T-cell (primary cell): ENCODE measurements at places on chromosomes 7 and 10.

DNA sequence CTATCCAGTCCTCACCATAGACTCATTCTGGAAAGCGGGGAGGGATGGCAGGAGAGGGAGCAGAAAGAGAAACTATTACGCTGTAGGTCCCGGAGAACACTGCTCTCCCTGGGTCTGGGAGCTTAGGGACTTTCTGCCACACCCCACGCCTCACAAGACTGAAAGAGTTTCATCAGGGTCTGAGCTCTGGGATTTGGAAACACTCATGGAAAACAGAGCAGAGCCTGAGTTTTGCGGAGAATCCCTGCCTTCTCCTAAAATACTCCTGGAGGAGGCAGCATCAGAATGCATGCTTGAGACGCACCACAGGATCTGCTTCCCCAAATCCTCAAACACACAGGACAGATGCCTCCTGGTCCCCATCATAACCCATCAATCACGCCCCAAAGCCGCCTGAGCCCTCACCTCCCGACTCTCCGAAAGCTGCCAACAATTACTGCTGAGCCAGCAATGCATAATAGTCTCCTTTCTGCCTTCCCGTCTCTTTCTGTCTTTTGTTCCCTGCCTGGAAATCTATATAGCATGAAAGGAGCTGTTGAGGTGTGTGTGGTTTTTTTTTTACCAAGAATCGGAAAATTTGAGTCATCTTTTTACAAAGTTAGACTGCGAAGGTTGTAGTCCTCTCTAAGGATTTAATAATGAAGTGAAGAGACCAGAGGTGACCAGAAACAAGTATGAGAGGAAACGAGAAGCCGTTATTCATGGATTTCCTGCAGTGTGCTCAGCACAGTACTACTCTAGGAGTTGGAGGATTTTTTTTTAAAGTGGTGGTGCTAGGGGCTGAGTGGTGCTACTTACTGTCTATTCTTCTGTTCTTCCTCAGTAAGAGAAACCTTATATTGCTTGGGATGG, 37.7 kb downstream of the ASB13 start:
- DNase-seq: no peak

- DNase-seq: no peak
Measured at GRCh38 chr7:151692721-151693120, 173.0 kb upstream of the RHEB start.

GRCh38 chr7:148986742-148987009, 41.6 kb downstream of the PDIA4 start:
- peak; percentile 46 for DNase-seq

GRCh38 chr10:102799691-102800471, 37.3 kb downstream of the CYP17A1 start:
- no peak for DNase-seq

- no peak for DNase-seq
Measured at GRCh38 chr7:137703291-137704010, 143.3 kb downstream of the DGKI start.

GRCh38 chr7:41027428-41028115, 675.3 kb downstream of the INHBA start:
- DNase-seq: no peak

DNA sequence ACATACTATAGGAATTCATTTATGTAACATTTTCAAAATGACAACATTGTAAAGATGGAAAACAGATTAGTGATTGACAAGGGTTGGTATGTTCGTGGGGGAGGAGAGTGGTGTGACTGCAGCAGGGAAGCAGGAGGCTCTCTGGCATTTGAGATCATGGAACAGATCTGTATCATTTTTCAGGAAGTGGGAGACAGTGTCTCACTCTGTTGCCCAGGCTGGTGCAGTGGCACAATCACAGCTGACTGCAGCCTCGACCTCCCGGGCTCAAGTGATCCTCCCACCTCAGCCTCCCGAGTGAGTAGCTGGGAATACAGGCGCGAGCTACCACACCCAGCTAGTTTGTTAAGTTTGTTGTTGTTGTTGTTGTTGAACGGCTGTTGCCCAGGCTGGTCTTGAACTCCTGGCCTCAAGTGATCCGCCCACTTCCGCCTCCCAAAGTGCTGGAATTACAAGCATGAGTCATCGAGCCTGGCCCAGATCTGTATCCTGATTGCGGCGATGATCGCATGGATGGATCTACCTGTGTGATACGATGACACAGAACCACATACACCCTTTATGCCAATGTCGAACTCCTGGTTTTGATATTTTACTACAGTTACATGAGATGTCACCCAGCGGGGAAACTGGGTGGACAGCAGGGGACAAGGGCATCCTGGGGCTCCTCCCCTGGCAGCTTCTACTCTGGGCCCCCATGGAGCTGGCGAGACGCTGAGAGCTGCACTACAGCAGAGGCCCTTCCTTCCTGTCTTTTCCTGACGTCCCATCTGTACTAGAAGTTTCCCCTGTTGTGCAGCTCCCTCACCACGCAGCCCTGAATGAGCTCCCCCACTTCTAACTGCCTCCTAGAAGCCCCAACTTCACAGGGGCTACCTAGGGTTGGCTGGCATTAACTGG, 12.3 kb upstream of the CYTH3 start:
- DNase-seq: no peak

- DNase-seq: no peak
Measured at GRCh38 chr10:17240096-17240495, 12.1 kb downstream of the VIM start.

GRCh38 chr10:35946556-35946955, 304.5 kb upstream of the FZD8 start:
- no peak for DNase-seq

GRCh38 chr10:30172673-30173072, 113.3 kb upstream of the JCAD start:
- DNase-seq: no peak

DNA sequence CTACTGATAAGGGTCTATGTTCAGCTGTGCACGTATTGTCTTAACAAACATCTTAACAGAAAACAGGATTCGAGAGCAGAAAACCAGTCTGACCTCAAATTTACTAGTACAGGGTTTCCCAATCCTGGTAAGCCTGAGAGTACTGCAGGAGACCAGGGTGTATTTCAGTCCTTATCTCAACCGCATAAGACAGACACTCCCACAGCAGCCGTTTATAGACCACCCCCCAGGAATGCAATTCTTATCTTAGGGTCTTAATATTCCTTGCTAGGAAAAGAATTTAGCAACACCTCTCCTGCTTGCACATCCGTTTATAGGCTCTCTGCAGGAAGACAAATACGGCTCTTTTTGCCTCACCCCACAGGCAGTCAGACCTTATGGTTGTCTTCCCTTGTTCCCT, 277.3 kb downstream of the SDK1 start:
- DNase-seq: no peak

DNA sequence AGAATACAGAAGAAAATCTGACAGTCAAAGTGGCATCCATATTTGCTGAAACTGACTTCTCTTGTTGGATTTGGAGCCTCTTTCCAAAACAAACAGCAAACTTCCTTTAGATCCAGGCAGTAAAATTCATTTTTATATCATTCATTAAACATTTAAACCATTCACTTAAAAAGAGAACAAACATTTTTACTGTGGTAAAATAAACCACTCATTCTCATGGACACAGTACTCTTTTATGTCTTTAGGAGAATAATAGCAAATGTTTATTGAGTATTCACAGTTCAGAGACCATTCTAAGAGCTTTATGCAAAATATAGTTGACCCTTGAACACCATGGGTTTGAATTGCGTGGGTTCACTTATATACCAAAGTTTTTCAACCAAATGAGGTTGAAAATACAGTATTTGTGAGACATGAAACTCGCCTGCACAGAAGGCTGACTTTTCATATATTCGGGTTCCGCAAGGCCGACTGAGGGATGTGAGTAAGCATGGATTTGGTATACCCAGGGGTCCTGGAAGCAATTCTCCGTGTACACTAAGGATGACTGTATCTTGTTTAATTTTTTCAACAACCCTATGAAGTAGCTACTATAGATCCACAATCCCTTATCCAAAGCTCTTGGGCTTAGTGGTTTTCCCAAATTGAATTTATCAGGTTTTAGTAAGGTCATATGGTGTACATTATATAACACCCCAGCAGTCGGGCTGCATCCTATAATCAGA, 49.1 kb downstream of the ATXN7L1 start:
- DNase-seq: no peak
